K562 (cell line): ENCODE measurements at places on chromosomes 3 and 15. TPM values are rescaled to one million over a fixed set of nuclear protein-coding genes. Genes with fewer than 3 reads are reported as not detected.

Gene AGBL1
- total RNA-seq, result not detected in 2 replicates

Gene P4HTM
- 0.27 and 0.66 TPM in 2 replicates for total RNA-seq

Gene EFCC1
- 0.07 TPM in 1 of 2 replicates, not detected in the other for total RNA-seq

Gene LRRC31
- not detected in 2 replicates for total RNA-seq

Gene NR1I2
- total RNA-seq, result 0.18 TPM in 1 of 2 replicates, not detected in the other

Gene TMEM39A
- total RNA-seq, result 25.7 and 27.1 TPM in 2 replicates

Gene PRSS50
- total RNA-seq, result not detected in 2 replicates

Gene ELL3
- 0.80 and 1.9 TPM in 2 replicates for total RNA-seq

DNA sequence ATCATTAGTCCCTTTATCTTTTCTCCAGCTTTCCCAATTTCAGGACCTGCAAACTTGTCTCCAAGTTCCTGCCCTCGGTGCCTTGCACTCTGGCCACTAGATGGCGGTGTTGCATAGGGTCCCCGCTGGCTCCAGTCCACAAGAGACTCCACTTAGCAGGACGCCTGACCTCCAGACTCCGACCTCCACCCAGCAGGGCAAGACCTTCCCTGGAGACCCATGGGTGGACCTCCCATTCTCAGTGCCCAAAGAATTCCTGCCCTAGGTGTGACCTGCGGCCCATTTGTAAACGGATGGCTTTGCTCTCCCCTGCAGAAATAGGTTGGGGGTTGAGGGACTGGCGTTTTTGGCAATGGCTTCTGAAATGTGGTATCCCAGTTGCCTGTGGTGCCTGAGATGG, 82.6 kb downstream of the LSM3 start:
- H3K36me3 ChIP-seq, result no peaks in the 10 kb centered on the region
- no peaks in the 10 kb centered on the region for H3K27me3 ChIP-seq
- H3K4me1 ChIP-seq, result peaks cover 25% of the 10 kb centered on the region
- DNase-seq, result peak; percentile 93
- no peak overlapping the region for H3K27ac ChIP-seq

GRCh38 chr15:42404461-42405235, 45.3 kb downstream of the CAPN3 start:
- H3K27ac ChIP-seq, result no peak overlapping the region
- no peaks in the 10 kb centered on the region for H3K4me1 ChIP-seq
- no peak for DNase-seq
- H3K36me3 ChIP-seq, result no peaks in the 10 kb centered on the region
- no peaks in the 10 kb centered on the region for H3K27me3 ChIP-seq
- no peak overlapping the region for H3K4me3 ChIP-seq

GRCh38 chr15:68972201-68973065, 42.1 kb upstream of the NOX5 start:
- peaks cover 11% of the 10 kb centered on the region for H3K4me1 ChIP-seq
- H3K27ac ChIP-seq, result peak overlapping the region; percentile 57
- no peak for DNase-seq
- no peak overlapping the region for H3K4me3 ChIP-seq

DNA sequence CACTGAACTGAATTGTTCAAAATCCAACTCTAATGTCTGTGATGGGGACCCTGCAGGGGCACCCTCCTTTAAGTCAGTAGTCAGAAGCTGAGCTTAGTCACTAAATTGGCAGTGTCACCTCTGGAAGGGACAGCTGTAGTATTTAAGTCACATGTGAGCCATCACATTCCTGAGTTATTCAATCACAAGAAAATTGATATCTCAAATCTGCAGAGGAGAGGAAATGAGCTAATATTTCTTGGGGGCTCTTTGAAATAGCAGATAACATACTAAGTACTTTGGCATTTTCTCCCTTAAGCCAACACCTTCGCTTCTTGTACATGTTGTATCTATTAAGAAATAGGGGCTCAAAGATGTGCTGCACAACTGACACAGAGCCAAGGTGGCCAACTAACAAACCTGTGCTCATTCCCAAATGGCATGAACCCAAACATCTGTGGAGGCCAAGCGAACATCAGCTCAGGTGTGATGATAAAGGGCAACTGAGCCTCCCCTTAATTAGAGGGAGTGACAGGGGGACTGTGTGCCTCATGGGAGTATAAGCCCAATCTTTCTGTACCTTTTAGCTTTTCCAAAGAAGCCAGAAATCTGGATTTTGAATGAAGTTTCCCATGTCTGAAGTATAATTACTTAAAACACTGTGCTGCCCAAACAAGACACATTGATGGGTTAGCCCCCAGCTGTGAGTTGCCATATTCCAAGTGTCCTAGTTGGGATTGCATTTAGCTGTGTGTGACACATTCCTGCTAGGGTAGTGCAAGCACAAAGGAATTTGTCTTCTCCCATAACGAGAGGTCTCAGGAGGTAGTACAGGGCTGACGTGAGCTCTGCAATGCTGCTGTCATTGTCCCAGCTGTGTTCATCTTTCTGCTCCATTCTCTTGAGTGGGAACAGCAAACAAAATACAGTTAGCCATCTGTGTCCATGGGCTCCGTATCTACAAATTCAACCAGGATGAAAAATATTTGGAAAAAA, 63.3 kb downstream of the ABHD5 start:
- no peak for DNase-seq
- no peak overlapping the region for H3K4me3 ChIP-seq
- no peaks in the 10 kb centered on the region for H3K4me1 ChIP-seq
- H3K27ac ChIP-seq, result no peak overlapping the region
- no peaks in the 10 kb centered on the region; the same call in 2 of the 3 replicates for H3K27me3 ChIP-seq
- no peaks in the 10 kb centered on the region for H3K36me3 ChIP-seq

DNA sequence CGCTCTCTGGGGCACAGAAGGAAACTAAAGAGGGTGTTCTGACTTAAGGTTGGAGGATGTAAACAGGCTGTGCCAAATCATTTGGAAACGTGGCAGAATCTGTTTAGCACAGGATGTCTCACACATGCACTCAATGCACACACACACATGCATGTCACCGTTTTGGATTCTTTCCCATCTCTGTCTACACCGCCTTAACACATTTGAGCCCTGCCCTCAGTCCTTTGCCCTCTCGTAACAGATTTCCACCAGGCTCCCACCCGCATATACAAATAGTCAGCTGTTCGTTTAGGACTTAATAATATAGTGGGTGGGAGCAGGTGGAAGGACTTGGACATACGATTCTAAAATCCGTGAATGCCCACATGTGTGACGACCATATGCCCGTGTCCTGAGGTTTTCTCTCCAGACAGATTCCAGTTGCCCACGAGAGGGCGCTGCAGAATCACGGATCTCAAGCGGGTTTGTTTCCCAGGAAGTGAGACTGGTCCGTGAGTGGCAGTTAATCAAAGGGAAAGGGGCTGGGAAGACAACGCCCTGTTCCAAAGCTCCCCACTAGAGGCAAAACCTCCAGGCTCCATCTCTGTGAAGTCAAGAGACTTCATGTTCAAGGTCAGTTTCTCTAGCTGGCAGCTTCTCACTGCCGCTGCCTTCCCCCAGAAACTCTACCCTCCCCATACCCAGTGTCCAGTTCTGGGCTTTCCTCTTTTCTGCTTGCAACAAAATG, 44.5 kb downstream of the NOX5 start:
- no peak overlapping the region for H3K4me3 ChIP-seq
- H3K4me1 ChIP-seq, result peaks cover 2% of the 10 kb centered on the region; the same call in 1 of the 3 replicates
- peak; percentile 84 for DNase-seq
- H3K27me3 ChIP-seq, result no peaks in the 10 kb centered on the region; the same call in 2 of the 3 replicates

- H3K27ac ChIP-seq, result no peak overlapping the region
- no peak for DNase-seq
- H3K4me3 ChIP-seq, result no peak overlapping the region
- no peaks in the 10 kb centered on the region; the same call in 1 of the 2 replicates for H3K4me1 ChIP-seq
- no peaks in the 10 kb centered on the region for H3K36me3 ChIP-seq
- H3K27me3 ChIP-seq, result peaks cover 16% of the 10 kb centered on the region
Measured at GRCh38 chr3:45580112-45580765, 14.3 kb upstream of the LIMD1 start.

GRCh38 chr3:127366383-127366782, 78.5 kb upstream of the PRR20G start:
- no peaks in the 10 kb centered on the region; the same call in 1 of the 2 replicates for H3K27me3 ChIP-seq
- H3K4me3 ChIP-seq, result no peak overlapping the region
- no peak overlapping the region for H3K27ac ChIP-seq
- no peaks in the 10 kb centered on the region for H3K36me3 ChIP-seq
- no peak for DNase-seq

DNA sequence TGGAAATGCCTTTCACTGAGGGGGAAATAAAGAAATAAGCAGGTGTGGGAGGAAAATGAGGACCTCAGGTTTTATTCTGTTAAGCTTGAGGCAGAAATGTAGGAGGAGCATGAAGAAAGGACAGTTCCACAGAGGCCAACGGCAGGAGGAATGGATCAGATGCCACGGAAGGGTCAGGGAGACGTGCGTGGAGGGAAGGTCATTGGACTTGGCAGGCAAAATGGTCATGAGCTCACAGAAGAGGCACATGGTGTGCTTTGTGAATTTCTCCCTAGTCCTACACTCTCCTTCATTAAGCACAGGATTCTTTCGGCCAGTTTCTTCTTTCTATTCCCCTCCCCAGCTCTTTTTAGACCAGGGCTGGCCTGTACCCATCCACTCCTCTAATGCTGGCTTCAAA, 32.5 kb upstream of the THSD4 start:
- H3K4me1 ChIP-seq, result no peaks in the 10 kb centered on the region
- H3K27ac ChIP-seq, result no peak overlapping the region
- H3K36me3 ChIP-seq, result no peaks in the 10 kb centered on the region
- DNase-seq, result no peak
- H3K27me3 ChIP-seq, result no peaks in the 10 kb centered on the region

DNA sequence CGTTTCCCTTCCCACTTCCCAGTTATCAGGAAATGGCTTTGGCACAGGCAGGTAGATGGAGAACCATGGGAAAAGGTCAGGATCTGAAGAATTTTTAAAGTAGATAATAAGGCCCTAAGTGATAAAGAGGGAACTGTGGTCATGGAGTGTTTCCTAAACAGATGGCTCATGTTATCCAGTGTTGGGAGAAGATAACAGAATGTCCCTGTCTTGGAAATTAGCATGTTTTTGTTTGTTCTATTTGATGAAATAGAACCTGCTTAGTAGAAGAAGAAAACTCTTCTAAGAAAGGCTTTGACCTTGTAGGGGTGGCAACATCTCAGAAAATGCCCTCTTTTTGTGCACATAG, 8.8 kb downstream of the LRRC3B start:
- no peak for DNase-seq
- H3K4me1 ChIP-seq, result no peaks in the 10 kb centered on the region
- no peak overlapping the region for H3K27ac ChIP-seq
- no peaks in the 10 kb centered on the region for H3K36me3 ChIP-seq
- no peak overlapping the region for H3K4me3 ChIP-seq

- no peaks in the 10 kb centered on the region for H3K36me3 ChIP-seq
- no peak overlapping the region for H3K27ac ChIP-seq
- DNase-seq, result no peak
- no peaks in the 10 kb centered on the region for H3K27me3 ChIP-seq
- peaks cover 3% of the 10 kb centered on the region; the same call in 2 of the 3 replicates for H3K4me1 ChIP-seq
- H3K4me3 ChIP-seq, result no peak overlapping the region
Measured at GRCh38 chr3:179309225-179310078, 13.4 kb upstream of the ZNF639 start.

DNA sequence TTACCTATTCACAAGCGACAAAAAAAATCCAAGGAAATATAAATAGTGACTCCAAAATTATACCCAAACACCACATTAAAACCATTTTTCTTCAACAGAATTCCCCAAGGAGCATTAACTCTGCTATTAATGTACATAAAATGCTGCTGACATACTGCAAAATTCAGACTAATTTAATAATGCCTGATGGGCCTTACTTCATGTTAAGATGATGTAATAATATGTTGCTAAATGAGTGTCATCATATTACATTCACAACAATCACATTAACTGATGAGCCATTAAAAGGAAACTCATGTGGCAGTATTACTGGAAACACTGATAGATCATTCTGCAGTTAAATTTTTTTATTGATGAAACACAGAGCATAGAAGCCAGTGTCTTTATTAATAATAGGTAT, 204.9 kb upstream of the CGNL1 start:
- no peak for DNase-seq
- peaks cover 25% of the 10 kb centered on the region; the same call in 2 of the 3 replicates for H3K36me3 ChIP-seq
- no peak overlapping the region for H3K4me3 ChIP-seq

DNA sequence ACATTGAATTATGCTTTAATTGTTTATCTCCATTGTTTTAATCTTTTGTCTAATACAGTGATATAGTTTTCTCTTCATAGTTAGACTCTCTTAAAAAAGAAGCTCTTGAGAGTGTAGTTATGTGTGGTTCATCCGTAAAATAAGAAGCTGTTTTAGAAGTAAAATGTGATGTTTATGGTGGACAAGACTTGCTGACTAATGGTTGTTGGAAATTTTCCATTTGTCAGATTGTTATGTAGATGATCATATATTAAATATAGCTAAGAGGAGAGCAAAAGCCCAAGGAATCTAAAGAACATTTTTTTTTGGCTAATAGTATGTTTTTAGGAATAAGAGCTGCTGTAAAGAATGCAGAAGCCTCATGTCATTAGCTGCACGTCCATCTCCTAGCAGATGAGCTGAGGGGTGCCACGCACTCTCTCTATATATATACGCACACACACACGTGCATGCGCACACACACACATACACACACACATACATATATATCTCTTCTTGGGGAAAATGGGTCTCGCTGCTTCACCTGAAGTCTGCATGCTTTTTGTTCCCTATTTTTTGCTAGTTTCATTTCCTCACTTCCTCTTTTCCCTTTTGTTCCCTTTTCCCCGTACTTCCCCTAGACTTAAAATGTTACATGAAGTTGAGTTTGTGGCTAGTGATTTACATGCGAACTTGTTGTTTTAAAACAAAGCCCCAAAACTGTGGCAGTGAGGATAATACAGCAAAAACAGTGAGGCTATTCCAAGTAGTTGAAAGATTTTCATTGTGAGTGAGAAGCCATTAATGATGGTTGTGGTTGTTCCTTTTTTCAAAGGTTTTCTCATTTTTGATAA, 107.8 kb downstream of the MBNL1 start:
- no peak overlapping the region; the same call in 1 of the 2 replicates for H3K4me3 ChIP-seq
- H3K36me3 ChIP-seq, result peaks cover 28% of the 10 kb centered on the region; the same call in 1 of the 3 replicates
- peaks cover 3% of the 10 kb centered on the region for H3K4me1 ChIP-seq
- no peak for DNase-seq

DNA sequence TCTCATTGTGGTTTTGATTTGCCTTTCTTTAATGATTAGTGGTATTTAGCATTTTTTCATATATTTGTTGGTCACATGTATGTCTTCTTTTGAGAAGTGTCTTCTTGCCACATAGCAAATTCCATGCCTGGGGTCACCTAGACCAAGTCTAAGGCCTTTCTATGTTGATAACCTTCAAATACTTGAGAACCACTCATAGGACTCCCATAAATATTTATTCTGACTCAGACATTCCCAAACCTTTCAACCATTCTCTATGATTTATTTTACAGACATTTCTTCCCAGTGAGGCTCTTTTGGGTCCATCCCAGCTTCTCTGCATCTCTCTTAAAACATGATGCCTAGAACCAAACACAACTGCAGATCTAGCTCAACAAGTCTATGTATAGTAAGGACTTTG, 69.2 kb downstream of the ATP8B4 start:
- H3K36me3 ChIP-seq, result no peaks in the 10 kb centered on the region
- H3K27me3 ChIP-seq, result no peaks in the 10 kb centered on the region
- no peak overlapping the region for H3K27ac ChIP-seq
- H3K4me1 ChIP-seq, result no peaks in the 10 kb centered on the region

GRCh38 chr3:53269888-53270880, 14.4 kb upstream of the TKT start:
- peak; percentile 79 for DNase-seq
- peak overlapping the region; percentile 12; the same call in 1 of the 2 replicates for H3K4me3 ChIP-seq
- no peaks in the 10 kb centered on the region for H3K27me3 ChIP-seq
- H3K36me3 ChIP-seq, result no peaks in the 10 kb centered on the region
- H3K27ac ChIP-seq, result peak overlapping the region; percentile 93
